ENCODE measurements at places on chromosomes 1 and 21.

- no peak for DNase-seq
Measured at GRCh38 chr1:32898056-32898455, 3.1 kb downstream of the TMEM54 start.

GRCh38 chr1:202184750-202185460 is 8.7 kb upstream of the LGR6 start:
- DNase-seq = peak; percentile 88

DNA sequence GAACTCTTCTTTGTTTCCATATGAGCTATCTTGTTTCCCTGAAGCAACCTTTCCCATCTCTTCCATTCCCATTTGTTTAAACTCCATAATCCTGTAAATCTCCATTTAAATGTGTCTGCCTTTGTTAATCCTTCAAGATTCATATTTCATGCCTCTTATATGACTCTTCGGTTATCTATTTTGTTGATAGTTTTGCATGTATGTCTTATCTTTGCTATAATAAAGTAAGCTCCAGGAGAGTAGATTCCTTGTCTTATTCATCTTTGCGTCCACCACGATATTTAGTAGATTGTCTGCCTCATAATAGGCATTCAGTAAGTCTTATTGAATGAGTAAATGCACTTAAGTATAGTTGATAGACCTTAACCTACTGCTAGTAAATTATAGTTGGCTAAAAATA is 18.4 kb downstream of the CLIC4 start:
- DNase-seq = no peak

DNA sequence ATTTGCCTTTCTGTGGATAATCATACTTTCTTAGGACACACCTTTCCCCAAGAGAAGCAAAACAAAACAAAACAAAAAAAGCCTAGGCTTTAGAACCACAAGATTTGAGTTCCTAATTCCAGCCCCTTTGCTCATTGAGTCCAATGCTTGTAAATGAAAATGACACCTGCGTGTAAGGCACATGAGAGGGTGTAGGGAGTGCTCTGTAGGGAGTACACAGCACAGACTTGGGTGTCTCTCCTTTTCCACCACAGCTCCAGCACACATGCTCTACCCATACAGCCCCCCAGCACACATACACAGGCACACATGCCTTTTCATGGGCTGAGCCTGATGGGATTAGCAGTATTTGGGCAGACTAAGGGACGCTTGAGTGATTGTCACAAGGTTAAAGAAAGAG is 9.2 kb upstream of the NGF start:
- DNase-seq = no peak

- no peak for DNase-seq
Measured at GRCh38 chr1:244160455-244161235, 109.6 kb downstream of the ZBTB18 start.

- DNase-seq = peak; percentile 88
Measured at GRCh38 chr21:36454093-36454531, 25.8 kb downstream of the CLDN14 start.

- DNase-seq = no peak
Measured at GRCh38 chr1:54461731-54462596, 55.8 kb upstream of the SSBP3 start.

All from COR-L47 (cell line).